AG04450 (cell line): ENCODE measurements at places on chromosomes 3 and 15.

DNA sequence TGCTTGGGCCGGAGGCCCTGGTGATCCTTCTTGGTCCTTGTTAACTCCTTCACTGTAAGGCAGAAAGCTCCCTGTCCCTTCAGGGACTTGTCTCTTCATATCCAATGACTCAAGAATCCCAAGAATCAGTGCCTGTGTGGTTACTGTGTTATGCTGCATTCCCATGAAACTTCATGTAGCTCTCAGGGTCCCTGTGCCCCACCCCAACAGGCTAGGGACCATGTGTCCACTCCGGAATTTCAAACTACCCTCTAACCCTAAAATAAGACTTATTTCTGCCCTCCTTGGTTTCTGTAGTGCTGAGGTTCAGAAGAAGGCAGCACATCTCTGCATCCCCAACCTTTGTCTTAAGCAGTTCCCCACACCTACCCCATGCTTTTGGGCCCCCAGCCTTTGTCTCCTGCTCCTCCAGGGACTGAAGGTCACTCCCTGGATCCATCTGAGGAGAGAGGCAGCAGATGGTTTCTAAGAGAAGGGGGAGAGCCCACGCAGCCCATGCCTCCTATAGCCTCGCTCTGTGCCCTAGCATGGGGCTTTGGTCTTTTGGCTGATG is 531 bp upstream of the MAP1A start:
- DNase-seq = no peak

GRCh38 chr3:14440531-14441239 is 38.3 kb downstream of the SLC6A6 start:
- DNase-seq = no peak

DNA sequence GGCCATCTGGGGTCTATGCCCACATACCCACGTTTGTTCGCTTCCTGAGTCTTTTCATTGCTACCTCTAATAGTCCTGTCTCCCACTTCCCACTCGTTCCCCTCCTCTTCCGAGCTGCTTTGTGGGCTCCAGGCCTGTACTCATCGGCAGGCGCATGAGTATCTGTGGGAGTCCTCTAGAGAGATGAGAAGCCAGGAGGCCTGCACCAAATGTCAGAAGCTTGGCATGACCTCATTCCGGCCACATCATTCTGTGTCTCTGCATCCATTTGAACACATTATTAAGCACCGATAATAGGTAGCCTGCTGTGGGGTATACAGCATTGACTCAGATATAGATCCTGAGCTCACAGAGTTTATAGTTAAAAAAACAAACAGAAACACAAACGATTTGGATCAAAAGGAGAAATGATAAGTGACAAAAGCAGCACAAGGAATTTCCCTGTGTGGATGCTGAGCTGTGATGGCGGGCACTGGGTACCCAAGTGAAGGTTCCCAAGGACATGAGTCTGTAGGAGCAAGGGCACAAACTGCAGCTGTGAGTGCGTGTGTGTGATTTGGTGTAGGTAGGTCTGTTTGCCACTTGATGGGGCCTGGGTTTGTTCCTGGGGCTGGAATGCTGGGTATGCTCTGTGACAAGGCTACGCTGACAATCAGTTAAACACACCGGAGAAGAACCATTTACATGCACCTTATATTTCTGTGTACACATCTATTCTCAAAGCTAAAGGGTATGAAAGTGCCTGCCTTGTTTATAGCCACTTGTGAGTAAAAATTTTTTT is 35.9 kb downstream of the NR1I2 start:
- no peak for DNase-seq

DNA sequence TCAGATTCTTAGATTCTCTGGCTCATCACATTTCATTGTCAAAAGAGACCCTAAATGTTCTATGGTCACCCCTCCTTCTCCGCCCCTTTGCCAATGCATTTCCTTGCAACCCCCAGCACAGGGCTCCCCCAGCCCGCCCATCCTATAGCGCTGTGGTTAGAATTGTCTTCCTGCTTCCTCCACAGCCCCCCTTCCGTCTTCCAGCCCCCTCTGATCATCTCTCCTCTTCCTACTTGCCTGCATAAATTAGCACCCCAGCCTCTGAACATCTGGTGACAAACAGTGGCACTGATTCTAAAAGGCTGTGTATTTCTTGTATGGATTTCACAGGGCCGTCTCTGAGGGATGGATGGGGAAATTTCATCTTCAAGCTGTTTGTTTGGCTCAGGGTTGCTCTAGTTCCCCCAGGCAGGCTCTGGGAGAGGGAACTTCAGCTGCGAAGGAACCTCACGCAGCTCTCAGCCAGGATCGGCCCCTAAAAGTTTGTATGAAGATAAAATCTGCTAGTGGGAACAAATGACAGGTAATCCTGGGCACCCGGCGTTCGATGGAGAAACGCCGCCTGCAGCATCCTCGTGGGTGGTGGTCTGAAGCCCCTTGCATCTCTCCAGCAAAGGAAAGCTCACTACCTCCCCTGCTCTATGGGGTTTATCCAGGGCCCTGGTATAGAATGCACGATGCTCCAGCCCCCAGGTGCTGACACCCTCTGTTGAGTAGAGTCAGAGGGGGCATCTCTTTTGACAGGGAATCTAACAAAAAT is 83.0 kb downstream of the WNT7A start:
- DNase-seq = no peak

GRCh38 chr3:124277144-124277890 is 285.4 kb upstream of the ROPN1 start:
- no peak for DNase-seq

- DNase-seq = no peak
These were observed 2.0 kb downstream of the MECOM start for GRCh38 chr3:169661361-169662131.
